ENCODE measurements at places on chromosomes 2 and 18.

- no peak for DNase-seq
Measured at GRCh38 chr18:28984731-28985130, 807.8 kb upstream of the CDH2 start.

GRCh38 chr2:230043461-230043860, 25.3 kb downstream of the SLC16A14 start:
- no peak for DNase-seq

DNA sequence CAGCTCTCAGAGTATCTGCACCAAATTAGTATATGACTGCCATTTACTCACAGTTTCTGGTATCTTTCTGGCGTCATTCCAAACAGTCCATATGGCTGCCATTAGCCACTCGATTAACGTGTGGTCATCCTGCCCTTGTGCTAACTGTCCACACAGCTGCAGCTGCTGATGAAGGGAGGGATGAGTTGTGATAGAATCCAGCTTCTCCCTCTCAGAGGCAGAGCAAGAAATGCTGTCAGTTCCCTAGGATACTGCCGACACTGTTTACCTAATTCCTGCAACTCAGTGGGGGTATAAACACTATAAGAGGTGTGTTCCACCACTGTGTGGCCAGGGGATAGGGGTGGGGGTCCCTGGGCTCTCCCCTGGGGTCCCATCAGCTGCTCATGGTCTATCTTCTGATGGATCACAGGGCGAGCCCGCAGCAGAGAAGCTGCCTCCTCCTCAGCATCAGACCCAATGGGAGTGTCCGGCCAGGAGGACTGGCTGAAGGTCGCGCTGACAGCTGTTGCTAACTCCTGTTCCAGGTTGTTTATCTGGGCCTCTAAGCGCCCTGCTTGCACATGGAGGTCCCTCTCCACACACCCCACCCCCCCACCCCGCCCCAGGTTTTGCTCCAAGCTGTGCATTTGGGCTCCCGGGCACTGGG, 17.3 kb upstream of the KLHL23 start:
- no peak for DNase-seq

DNA sequence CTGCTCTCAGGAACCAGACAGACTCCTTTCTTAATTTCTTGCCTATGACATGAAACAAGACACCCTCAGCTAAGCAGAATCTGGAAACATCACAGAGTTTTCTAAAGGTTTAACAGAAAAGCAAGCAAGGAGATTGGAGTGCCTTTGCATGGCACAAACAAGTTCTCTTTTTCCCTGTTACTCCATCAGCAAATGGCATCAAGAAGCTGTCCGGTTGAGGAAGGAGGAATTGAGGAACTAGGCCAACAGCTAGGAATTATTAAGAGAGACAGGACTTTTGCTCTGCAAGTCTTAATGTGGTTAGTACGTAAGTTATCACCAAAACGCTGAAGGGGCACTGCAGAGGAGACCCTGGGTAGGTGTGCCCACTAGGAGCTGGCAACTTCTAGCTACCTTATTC, 53.2 kb downstream of the NEB start:
- DNase-seq, result no peak

DNA sequence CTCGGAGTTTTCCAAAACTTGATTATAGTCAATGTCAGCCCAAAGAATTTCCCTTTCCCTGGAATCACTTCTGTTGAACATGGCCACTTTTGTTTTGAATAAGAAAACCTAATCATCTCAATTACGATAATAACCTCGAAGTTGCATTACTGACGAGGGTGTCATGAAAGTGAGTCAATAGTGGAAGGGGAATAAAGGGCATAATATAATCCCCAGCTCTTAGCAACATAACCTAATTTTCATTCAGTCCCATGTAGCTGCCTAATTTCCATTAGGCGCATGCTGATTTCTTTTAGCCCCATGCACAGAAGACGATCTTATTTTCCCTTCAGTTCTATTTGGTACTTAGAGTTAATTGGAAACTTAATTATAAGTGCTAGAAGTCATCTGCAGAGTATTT, 51.1 kb upstream of the RAPH1 start:
- DNase-seq, result no peak

DNA sequence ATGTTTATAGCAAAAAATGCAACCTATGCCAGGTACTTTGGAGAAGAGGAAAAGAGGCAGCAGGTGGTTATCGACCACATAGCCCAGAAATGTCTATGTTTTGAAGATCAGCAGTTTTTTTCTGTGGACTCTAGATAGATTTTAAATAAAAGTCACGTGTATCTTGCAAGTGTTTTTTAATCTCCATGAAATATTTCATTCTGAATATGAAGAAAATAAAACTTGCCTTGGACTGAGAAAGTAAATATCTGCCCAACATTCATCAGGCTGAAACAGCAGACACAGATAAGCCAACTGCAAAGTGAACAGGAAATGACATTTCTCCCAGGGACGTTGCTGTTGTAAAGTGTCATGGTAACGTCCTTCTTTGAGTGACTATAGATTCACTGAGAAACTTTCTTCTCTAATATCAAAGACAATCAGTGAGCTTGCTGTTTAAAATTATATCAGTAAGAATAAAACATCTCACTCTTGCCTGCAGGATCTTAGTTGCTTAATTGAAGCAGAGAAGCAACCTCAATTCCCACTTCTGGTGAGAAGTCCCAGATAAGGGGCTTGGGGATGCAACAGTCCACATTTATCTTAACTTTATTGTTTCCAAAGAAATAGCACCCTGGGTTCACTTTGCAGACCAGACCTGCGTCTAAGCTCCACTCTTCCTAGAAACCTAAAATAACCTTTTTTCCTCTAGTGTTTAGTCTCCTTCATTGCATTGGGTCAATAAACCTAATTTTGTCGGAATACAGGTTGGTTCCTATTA, 6.3 kb downstream of the MYOM1 start:
- no peak for DNase-seq

DNA sequence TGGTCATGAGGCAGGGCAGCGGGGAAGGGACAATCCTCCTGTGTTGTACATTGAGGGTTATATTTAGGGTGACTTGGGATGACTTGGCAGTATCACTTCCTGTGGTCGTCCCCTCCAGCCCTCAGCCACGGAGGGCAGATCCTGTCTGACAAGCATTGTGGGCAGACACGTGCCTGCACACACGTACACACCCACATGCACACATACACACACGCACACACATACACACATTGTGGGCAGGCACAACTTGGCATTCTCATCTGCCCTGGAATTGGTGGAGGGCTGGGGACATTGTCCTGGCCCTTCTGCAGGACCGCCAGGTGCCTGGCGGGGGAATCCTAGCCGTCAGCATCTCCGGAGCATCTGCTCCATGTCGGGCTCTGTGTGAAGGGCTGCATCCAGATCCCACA, 47.6 kb downstream of the ODC1 start:
- DNase-seq, result no peak

GRCh38 chr2:115084446-115084845, 642.0 kb downstream of the DPP10 start:
- DNase-seq, result no peak

GRCh38 chr2:141316606-141317005, 814.2 kb downstream of the LRP1B start:
- DNase-seq, result no peak

DNA sequence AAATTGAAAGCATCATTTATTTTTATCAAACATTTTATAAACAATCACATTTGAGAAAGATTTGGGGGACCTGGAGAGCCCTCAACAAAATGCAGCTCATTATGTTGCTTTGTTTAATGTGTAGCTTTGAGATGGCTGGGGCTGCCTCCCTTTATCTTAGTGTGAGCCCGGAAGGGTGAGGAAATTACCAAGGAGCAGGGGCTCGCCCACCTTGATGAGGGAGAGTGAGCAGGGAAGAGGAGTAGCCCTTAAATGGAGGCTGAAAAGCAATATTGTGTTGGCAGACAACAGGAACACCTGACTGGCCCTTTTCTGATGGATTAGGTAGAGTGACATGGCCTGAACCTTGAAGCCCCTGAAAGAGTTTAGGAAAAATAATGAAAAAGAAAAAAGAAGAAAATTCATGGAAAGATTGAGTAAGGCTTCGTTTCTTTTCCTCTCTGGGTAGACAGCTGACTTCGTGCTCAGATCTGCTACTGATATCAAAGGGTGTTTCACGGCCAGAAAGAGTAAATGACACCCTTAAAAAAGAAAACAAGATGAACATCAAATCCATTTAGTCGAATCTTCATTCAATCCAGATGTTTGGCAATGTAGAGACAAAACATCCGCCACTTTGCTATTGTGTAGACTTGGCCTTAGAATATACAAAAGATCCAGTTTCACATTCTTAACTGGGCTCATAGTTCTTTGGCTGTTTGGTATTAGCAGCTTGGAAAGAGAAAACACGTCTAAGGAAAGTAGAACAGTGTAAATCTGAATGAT, 206.5 kb upstream of the TCF4 start:
- DNase-seq, result no peak

DNA sequence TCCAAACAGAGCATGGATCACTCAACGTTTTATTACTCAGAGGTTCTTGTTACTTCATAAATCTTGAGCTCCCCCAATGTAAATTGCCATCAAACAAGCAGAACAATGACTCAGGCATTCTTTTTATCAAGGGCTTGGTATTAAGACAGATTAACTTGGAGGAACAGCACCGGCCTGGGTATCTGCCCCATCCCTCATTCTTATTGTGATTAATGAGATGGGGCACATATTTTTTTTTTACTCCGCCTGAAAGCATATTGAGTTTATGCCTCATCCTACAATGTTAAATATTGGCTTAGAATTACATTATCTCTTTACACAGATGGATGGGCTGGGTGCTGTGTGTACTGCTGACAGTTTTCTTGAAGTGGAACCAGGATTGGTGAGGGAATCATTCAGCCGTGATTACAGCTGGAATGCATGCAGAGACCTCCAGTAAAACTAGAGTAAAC, 387.3 kb downstream of the CLIP4 start:
- no peak for DNase-seq

- no peak for DNase-seq
Measured at GRCh38 chr18:74635224-74635975, 37.7 kb downstream of the ZNF407 start.

GRCh38 chr2:149740490-149740889, 152.9 kb upstream of the MMADHC start:
- no peak for DNase-seq

GRCh38 chr2:174546519-174547506, 50.8 kb downstream of the WIPF1 start:
- DNase-seq, result peak; percentile 17

- DNase-seq, result no peak
Measured at GRCh38 chr2:158214431-158214830, 112.8 kb downstream of the UPP2 start.

- DNase-seq, result peak; percentile 84
Measured at GRCh38 chr2:142974288-142975024, 97.0 kb downstream of the KYNU start.

- no peak for DNase-seq
Measured at GRCh38 chr18:9669016-9669415, 39.1 kb upstream of the RAB31 start.

DNA sequence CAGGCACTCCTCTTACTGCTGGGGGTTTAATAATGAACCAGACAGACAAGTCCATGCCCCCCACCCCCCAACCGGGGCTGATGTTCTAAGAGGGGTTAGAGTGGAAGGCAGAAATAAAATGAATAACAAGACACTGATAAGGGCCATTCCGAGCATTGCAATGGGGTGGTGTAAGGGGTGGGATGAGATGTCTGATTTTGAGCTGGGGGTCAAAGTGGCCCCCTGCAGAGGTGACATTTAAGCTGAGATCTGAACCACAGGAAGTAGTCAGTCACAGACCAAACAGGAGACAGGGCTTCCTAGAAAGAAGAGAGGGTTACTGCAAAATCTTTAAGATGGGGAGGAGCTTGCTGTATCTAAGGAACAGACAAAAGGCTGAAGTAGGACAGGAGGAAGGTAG, 180.6 kb upstream of the SH3BP4 start:
- no peak for DNase-seq

DNA sequence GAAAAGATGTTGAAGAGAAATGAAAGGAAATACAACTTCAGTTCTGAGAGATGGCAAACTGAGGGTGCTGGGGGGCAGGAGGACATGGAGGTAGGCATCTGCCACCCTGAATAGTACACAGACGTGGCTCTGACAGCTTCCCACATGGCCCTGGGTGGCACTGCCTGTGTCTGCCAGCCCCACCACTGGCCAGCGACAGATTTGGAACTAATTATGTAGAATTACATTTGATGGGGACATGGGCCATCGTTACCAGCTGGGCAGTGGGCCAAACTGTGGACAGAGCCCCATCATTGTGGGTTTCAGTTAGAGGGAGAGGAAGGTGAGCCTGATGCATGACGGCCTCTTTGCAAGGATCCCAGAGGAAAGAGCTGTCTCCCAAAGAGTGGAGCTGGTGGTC, 216.0 kb upstream of the HAAO start:
- no peak for DNase-seq

DNA sequence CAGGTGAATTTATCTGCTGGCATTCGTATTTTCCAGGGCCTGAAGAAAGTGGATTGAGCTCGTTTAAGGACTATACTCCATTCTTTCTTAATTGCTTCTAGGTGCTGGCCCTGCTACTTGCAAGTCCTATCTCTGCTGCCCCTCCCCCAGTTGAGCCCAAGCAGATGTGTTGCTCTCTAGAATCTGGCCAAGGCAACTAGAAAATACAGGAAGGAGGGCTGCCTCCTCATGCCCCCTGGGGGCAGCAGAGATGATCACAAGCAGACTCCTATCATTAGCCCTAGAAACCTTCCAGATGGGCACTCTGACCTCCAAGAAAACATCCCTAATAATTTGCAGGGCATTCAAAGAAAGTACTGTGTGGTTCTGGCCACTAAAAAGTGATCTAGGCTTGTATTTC, 72.5 kb upstream of the CYP26B1 start:
- no peak for DNase-seq

GRCh38 chr2:145012214-145012670, 492.3 kb upstream of the ZEB2 start:
- DNase-seq, result peak; percentile 46

GRCh38 chr2:208142240-208142924, 3.6 kb downstream of the CRYGB start:
- peak; percentile 43 for DNase-seq

- peak; percentile 33 for DNase-seq
Measured at GRCh38 chr2:246489-247144, 17.2 kb downstream of the SH3YL1 start.

- DNase-seq, result no peak
Measured at GRCh38 chr2:3193443-3194330, 183.9 kb downstream of the EIPR1 start.

DNA sequence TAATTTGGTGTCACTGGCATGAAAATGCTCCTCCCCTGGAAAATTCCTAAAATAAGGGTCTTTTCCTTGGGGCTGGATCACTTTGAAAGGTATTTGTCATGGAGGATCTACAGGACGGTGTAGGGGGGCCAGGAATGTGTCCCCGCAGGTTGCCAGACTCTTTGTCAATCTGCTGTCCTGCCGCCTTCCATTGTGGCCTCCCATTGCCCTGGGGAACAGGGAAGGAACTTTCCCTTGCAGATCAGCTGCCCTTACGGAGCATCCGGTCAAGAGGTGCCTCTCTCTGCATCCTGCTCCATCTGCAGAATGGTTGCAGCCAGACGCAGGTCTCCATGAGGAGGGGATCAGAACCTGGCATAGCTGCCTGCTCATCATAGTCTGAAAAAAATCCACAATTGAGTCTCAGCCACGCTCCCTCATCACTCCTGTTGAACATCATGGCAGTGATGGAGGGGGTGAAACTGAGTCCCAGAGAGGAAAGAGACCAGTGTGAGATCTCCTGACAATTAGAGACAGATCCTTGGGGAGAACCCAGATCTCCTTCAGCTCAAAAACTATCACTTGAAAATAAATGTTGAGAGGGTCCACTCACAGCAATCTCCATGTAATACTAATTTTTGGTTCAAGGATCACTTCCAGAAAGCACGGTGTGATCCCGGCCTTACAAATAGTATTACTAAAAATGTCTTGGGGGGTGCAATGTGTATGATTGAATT, 244.8 kb downstream of the MYCN start:
- DNase-seq, result no peak

- no peak for DNase-seq
Measured at GRCh38 chr2:38290332-38290731, 86.7 kb downstream of the ATL2 start.
